ENCODE measurements at places on chromosomes 3 and 15.

DNA sequence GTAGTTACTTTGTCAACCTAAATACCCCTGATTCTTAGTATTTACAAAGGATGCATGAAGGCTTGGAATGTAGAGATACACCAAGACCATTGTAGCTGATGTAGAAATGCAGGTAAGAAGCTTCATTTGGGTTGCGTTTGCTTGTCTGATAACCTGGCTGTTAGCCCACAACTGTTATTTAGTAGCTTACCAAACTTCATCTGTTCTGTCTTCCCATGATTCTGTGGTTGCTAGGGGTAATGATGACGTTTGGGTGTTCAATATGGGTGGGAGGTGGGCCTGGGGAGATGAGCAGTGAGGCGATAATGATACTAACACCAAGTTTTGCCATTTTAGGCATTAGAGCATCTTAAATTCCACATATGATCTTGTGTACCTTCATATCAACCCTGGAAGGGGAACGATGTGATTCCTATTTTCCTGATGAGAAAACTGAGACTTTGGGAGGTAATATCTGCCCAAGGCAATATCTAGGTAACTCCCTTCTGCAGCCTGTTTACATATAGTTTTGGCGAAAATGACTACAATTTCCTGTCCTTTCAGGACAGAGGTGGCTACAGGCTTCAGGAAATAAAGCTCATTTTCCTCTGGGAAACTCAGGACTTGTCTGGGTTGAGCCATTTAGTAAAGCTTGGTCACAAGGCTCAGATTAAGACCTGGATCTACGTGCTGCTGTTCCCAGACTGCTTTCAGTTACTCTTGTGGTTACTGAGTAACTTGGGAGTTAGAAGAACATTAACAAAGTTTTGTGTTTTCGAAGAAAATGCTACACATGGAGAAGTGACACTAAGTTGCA lies 26.8 kb downstream of the FNDC3B start:
- DNase-seq = peak; percentile 87

DNA sequence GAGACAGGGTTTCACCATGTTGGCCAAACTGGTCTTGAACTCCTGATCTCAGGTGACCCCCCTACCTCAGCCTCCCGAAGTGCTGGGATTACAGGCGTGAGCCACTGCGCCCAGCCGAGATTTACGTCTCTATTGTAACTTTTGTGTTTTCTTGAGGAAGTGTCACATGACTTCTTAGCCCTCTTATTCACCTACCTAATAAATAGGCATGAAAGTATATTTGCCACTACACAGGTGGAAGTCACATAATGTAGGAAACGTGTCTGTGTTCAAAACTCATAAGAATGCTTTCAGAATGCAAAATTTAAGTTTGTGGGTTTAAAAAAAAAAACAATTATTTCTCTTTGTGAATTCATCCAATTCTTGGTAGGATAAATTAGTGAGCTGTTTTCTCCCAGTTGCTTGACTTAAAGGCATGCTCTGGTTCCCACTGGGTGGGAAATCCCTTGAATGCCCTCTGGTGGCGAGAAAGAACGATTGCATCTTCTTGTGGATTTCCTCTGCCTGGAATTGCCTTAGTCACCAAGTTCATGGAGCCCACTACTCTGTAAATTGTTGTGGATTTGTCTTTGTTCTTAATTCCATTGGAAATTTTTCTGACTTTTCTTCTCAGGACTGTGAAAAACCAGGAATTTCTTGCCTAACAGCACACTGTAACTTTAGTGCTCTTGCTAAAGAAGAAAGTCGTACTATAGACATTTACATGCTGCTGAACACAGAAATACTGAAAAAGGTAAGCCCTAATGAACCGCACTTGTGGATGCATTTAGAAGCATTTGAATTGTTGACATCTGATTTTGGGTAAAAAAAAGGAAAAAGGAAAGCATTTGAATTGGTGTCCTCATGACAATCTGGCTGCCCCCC lies 82.2 kb upstream of the CTDSPL start:
- no peak for DNase-seq

GRCh38 chr3:138441256-138441655 lies 6.8 kb downstream of the ESYT3 start:
- DNase-seq = no peak

DNA sequence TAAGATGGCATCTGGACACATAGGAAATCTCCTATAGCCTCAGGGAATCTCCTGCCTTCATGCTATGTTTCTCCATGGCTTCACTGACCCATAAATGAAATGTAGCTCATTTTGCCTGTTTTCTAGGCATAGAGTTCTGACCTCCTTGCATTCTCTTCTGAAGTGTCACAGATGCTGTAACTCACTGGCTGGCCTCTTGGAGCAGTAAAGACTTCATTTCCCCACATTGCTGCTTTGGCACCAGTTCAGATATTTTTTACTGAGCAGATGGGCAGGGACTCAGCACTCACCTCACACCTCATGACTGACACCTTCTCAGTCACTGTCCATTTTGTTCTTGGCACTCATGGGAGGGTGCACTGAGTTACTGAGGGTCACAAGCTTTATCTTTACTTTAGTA lies 286.7 kb upstream of the TGFBR2 start:
- peak; percentile 55 for DNase-seq

DNA sequence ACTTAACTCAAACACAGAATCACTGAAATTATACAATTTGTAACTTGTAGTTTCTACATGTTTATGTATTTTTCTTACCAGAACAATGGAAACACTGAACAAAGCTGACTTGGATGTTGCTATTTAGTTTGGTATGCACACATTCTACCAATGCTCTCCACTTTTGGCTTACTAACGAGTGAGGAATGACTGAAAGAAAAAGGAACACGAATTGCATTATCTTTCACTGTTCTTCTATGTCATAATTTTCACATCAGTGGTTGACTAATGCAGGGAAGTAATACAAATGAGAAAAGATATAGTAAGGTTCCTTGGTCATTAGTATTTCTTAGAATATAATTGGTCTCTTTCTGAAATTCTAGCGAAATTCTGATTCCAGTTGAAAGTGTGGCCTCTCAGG lies 9.8 kb upstream of the CNTN3 start:
- DNase-seq = no peak

DNA sequence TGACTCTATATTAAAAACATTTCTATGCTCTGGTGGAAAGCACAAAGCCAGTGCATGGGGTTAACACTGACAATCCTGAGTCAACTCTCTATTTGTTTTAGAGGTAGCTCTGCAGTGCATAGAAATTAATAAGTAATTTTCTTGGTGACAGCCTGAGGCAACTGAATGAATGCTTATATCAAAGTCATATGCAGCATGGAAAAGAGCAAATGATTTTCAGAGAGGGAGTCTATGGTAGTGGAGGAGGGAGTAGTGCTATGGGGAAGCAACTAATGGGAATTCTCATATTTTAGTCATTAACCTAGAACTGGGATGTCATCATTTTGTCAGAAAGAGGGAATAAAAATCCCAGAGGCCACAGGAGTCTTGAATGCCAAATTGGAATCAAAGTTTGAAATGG lies 99.1 kb downstream of the CLSTN2 start:
- DNase-seq = no peak

GRCh38 chr3:144816323-144816722 lies 844.7 kb downstream of the DIPK2A start:
- DNase-seq = no peak

DNA sequence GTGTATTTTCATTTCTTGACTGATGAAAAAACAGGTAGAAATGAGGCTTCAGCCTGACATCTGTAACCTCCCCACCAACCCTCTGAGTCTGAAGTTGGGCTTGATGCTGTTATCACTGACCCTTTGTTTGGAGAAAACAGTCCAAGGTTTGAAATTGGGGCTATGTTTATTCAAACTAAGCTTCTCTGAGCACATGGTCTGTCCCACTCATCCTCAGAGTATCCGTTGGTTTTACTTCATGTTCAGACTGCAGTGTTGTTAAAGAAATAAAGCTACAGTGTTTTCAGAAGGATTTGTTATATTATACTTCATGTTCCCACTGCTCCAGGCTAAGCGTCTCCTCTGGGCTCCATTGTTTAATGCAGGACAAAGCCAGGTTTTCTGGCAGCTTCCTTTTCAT lies 6.0 kb downstream of the MAPKBP1 start:
- DNase-seq = no peak

DNA sequence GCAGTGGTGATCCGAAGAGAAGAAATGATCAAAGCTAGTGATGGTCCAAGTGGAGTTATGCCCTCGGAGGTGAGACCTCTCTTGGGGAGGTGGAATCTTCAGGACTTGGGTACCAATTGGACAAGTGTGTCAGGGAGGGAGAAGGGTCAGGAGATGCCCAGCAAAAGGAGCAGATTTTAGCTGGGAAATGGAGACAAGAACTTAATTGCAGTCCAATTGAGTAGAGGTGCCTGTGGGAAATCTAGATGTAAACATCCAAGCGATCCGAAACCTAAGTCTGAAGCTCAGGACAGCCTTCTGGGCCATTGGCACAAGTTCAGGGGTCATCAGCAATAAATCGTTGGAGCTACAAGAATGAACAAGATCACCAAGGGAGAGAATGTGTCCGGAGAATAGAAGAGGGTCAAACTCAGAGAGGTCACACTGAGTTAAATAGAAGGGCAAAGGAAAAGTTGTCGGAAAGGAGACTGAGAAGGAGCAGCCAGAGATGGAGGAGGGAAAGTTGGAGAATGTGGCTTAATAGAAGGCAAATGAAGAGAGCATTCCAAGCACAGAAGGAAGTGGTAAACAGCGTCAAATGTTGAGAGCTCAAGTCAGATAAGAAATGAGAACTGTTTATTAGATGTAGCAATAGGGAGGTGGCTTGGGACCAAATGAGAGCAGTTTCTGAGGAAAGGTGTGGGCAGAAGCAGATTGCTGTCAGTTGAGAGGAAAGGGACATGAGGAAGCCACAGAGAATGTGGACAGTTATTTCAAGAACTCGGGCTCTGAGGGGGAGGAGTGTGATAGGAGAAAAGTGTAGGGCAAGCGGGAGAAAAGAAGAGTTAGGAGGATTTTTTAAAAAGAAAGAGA lies 64.2 kb upstream of the FNDC3B start:
- DNase-seq = no peak
